Muscle of leg (tissue), 16 donors: ENCODE measurements at places on chromosomes 3 and 15.

GRCh38 chr3:195889870-195890295, 18.5 kb downstream of the TNK2 start:
- peak; percentile 37 for DNase-seq

- DNase-seq: no peak
Observed at GRCh38 chr15:74488776-74489175, 27.8 kb upstream of the UBL7 start.

DNA sequence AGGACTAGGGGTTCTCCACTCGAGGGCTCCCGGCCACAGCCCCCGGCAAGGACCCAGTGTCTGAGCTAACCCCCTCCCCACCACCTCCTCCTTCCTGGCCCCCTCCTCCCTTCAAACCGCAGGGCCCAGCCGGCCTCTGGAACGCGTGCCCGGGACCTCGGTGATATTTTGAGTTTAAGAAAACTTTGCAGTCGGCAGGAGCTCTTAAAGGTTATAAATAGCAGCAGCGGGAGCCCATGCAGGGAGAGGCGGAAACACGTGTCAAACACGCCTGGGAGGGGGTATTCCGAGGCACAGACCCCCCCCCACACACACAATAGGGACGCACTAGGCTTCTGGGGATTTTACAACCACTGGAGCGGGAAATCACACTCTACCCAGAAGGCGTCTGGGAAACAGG, 3.1 kb upstream of the PTH1R start:
- DNase-seq: peak; percentile 84

GRCh38 chr3:157491136-157491535, 12.1 kb downstream of the VEPH1 start:
- no peak for DNase-seq

DNA sequence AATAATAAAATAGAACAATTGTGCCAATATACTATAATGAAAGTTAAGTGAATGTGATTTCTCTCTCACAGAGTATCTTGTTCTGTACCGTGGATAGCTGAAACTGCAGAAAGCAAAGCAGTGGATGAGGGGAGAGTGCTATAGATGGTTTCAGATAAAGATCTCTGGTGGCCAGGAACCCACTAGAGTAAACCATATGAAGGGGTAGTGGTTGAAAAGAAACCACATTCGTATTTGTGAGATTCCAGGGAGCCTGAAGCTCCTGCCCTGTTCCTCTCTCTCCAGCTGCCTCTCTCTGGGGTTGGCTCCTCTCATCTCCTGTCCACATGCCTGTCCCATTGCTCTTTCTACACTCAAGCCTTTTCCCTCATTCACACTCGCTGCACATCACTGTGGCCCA, 8.9 kb downstream of the ABHD17C start:
- no peak for DNase-seq

DNA sequence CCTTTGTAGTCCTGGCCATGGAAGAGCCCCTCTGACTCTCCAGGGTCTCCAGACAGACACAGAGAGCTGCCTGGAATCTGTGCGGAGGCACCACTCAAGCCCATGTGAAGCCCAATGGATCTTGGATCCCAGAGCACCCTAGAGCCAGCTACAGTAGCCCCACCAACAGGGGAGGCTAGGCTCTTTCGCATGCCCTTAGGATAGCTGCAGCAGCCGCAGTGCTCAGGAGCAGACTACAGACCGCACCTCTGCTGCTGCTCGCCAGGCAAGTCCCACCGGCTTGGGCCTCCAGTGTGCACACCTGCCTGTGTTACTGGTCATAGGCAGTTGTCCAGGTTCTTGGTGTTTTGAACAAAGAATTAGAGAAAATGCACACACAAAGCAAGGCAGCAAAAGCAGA, 131.6 kb downstream of the SPATA16 start:
- no peak for DNase-seq
